A549 (cell line): ENCODE measurements at places on chromosomes 1 and 21.

DNA sequence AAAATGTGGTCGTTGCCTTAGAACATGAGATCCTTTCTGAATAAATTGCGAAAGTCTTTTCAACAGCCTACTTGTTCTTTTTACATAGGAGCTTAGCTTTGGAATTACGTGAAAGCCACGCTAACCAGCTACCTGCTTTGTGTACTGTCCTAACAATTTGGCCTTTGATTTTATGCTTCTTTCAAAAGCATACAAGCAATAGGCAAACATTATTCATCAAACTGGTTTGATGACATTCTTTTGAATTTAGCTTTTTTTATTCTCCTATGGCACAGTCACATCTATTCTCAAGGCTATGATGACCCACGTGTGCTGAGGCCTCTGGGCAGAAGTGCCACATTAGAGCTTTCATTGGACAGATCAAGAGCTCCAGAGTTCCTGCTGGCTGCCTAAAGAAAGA lies 178.0 kb upstream of the DPT start:
- DNase-seq, result no peak

GRCh38 chr1:25677193-25677773 lies 60.7 kb downstream of the MAN1C1 start:
- no peak for DNase-seq

GRCh38 chr1:47409311-47410067 lies 6.6 kb upstream of the FOXE3 start:
- no peak for DNase-seq

GRCh38 chr1:203407296-203407695 lies 56.4 kb upstream of the FMOD start:
- DNase-seq, result no peak

DNA sequence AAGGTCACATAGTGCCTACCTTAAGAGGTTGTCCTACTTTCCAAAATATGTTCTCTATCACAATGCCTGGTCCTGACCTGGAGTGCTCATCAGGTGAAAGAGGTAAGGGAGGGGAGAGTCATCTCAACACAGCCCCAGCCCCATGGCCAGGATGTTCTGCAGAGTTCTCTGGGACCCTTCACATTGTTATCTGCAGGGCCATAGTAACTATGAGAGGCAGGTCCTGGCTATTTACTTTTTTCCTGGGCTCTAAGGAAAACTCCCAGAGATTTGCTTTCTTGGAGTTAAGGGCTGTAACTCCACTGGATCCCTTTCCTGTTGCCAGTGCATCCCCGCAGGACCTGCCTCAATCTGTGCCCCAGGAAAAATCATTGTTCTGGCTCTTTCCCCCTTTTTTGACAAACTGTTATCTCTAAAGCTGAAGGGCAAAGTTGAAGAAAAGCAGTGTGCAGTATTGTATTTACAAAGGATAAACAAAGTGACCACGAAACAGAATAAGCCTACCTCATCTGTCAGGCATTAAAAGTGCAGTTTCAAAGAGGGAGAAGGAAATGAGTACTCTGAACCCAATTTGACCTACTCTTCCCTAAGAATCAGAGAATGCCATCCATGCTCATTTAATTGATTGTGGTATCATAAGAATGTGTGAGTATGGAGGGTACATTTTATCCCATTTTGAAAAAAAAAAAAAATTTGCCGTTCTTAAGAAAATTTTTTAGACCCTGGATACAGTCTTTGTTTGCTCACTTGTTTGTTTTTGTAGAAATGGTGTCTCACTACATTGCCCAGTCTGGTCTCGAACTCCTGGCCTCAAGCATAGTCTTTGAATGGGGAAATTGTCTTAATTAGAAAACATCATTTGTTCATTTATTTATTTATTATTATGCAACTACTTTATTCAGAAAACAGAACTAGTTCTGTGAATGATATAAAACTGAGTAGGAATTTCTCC lies 149.6 kb downstream of the RHOU start:
- no peak for DNase-seq

- DNase-seq, result no peak
Observed at GRCh38 chr1:206021008-206021625, 2.6 kb downstream of the CTSE start.

- no peak for DNase-seq
Observed at GRCh38 chr1:208298593-208299269, 54.5 kb upstream of the PLXNA2 start.

GRCh38 chr1:226956942-226957713 lies 17.0 kb downstream of the COQ8A start:
- no peak for DNase-seq

GRCh38 chr1:207801819-207802218 lies 50.0 kb downstream of the CD46 start:
- no peak for DNase-seq

GRCh38 chr1:33163621-33164519 lies 18.0 kb downstream of the TRIM62 start:
- no peak for DNase-seq

GRCh38 chr1:38071312-38072256 lies 25.0 kb upstream of the POU3F1 start:
- peak; percentile 30 for DNase-seq

GRCh38 chr1:38198621-38199020 lies 152.0 kb upstream of the POU3F1 start:
- no peak for DNase-seq
